T-cell (primary cell): ENCODE measurements at places on chromosomes 13 and 19. TPM values are rescaled to one million over a fixed set of nuclear protein-coding genes. Genes with fewer than 3 reads are reported as not detected.

The ANKLE1 gene
- total RNA-seq: 5.2 TPM

The CGB3 gene
- not detected for total RNA-seq

DNA sequence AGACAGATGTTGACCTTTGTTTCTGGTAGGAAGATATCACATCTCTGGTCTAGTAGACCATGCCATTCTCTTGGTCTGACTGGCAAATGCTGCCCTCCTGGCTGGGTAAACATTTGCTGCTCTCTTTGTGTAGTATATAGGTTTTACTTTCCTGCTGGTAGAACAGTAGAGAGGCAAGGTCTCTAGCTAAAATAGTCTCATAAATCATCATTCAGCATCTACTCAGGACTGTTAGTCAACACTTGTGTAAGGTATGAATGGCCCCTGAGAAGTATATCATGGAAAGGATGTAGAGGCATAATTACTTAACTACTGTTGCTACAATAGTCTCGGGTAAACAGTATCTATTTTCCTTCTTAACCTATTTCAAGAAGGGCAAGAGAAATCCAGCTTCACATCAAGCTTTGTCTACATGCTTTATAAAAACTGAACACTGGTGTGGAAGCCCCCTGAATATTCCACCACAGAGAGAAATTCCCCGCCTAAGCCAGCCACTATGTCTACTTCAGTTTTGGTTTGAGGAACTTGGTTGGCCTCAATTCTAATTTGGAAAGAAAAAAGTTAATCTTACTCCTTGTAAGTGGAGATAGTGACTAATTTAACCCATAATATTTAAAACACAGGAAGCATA is 18.4 kb upstream of the MYCBP2 start:
- no peak overlapping the region for H3K4me3 ChIP-seq
- no peak for DNase-seq
- no peaks in the 10 kb centered on the region for H3K36me3 ChIP-seq
- peak overlapping the region; percentile 43 for H3K27ac ChIP-seq
- H3K4me1 ChIP-seq: no peaks in the 10 kb centered on the region

GRCh38 chr13:94860981-94861407 is 148.6 kb upstream of the SOX21 start:
- H3K36me3 ChIP-seq: no peaks in the 10 kb centered on the region
- H3K27ac ChIP-seq: no peak overlapping the region
- no peak for DNase-seq
- peaks cover under 1% of the 10 kb centered on the region for H3K27me3 ChIP-seq
- H3K4me3 ChIP-seq: peak overlapping the region; percentile 36

DNA sequence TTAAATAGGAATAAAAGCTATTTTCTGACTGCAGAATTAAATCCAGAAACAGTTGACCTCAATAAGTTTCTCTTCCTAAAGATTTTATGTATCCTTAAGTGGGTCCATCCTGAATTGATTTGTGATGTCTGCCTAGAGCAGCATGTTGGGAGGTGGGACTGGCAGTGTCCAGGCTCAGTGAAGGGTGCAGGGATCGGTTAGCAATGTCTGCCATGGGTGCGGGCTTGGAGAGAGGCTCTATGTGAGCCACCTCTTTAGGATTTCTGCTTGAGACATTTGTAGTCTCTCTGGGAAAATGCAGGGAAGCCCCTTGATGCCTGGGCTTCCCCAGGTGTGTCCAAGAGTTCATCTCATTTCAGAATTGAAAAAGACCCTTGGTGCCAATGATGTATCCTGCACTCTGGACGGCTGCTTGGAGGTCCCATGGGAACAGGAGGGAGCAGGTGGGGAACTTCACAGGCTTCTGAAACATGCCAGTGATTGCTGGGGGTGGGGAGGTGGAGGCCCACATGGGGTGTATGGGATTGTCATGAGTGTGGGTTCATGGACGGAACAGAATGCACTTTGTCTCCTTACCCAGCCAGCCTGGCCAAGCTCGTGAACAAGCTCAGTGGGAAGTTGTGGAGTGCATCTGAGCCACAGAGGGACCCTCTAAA is 6.2 kb upstream of the COLGALT1 start:
- no peak for DNase-seq
- no peaks in the 10 kb centered on the region for H3K27me3 ChIP-seq
- H3K4me3 ChIP-seq: no peak overlapping the region
- no peaks in the 10 kb centered on the region for H3K4me1 ChIP-seq

- no peaks in the 10 kb centered on the region for H3K4me1 ChIP-seq
- H3K4me3 ChIP-seq: no peak overlapping the region
- no peaks in the 10 kb centered on the region for H3K36me3 ChIP-seq
- DNase-seq: no peak
Observed at GRCh38 chr13:95588134-95588533, 35.6 kb downstream of the CLDN10 start.

GRCh38 chr13:30334663-30335386 is 27.5 kb upstream of the KATNAL1 start:
- peaks cover 3% of the 10 kb centered on the region for H3K27me3 ChIP-seq
- H3K36me3 ChIP-seq: no peaks in the 10 kb centered on the region
- DNase-seq: no peak
- peaks cover 14% of the 10 kb centered on the region for H3K4me1 ChIP-seq
